ENCODE measurements at places on chromosomes 2 and 18. TPM values are rescaled to one million over a fixed set of nuclear protein-coding genes. Genes with fewer than 3 reads are reported as not detected.
A peak's percentile ranks its signal among the peaks of the same experiment; 100 is the strongest.

DNA sequence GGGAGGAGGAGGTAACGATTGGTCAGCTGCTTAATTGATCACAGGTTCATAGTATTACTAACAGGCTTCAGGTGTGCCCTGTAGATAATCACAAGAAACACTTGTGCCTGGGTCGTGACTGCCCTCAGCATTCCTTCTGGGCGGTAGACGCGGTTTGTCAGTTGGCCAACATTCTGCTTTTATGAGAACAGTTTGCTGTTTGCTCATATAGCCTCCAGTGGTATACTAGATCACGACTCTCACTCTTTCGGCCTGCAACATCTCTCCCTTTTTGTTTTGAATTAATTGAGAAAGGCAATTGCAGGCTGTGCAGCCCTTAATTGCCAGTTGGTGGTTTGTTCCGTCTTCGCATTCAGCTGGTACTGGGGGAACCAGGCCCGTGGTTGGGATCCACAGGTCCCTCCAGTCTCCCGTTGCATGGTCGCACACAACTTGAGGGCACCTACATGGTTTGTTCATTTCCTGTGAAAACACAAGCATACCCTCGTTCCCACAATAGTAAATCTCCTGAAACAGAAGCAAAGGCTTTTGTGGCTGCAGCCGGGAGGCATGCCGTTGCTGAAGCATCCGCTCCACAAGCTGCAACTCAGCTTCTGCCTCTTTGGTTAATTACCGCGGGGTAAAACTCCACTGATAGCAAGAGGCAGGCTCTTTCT lies 30.3 kb upstream of the GPR17 start:
- H3K4me1 ChIP-seq = peaks cover 9% of the 10 kb centered on the region
- no peak overlapping the region for H3K27ac ChIP-seq
- DNase-seq = no peak
- H3K27me3 ChIP-seq = no peaks in the 10 kb centered on the region
- H3K4me3 ChIP-seq = peak overlapping the region; percentile 54
- H3K36me3 ChIP-seq = peaks cover 24% of the 10 kb centered on the region

DNA sequence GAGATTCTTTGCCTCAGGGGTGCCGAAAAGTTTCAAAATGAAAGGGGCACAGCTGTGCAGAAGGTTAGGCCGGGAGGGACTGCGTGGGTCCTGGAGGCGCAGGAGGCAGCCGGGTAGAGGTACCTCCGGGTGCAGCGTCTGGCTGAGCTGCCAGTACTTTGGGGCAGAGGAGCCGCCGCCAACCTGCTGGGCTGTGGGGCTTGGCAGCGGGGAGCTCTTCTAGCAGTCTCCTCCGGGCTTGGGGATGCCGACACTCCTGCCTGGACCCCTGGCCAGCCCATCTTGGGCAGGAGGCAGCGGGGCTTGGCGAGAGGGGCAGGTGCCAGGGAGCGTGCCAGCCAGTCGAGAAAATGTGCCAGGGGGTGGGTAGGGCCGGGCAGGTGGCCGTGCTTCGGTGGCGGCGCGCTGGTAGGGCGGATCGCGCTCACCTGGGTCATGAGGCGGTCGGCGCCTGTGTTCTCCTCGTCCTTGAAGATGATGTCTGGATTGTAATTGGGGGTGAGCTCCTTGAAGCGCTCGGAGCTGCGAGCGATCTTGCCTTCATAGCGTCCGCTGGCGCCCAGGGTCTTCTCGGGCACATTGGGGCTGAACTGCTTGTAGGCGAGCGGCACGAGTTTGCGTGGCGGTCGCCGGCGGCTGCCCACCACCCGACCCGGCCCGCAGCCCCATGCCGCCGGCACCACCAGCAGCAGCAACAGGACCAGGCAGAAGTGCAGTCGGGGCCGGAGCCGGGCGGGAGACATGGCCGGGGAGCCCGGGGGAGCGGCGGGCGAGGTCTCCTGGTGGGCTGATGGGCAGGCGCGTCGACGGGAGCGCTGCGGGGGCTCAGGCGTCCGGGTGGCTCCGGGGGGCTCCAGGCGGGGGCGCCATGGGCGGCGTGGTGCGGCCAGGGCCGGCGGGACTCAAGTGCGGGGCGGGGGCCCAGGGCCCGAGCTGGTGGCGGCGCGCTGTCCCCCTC lies 717 bp downstream of the IHH start:
- peaks cover 55% of the 10 kb centered on the region for H3K27me3 ChIP-seq
- DNase-seq = no peak
- no peak overlapping the region for H3K4me3 ChIP-seq
- peaks cover 8% of the 10 kb centered on the region for H3K36me3 ChIP-seq

DNA sequence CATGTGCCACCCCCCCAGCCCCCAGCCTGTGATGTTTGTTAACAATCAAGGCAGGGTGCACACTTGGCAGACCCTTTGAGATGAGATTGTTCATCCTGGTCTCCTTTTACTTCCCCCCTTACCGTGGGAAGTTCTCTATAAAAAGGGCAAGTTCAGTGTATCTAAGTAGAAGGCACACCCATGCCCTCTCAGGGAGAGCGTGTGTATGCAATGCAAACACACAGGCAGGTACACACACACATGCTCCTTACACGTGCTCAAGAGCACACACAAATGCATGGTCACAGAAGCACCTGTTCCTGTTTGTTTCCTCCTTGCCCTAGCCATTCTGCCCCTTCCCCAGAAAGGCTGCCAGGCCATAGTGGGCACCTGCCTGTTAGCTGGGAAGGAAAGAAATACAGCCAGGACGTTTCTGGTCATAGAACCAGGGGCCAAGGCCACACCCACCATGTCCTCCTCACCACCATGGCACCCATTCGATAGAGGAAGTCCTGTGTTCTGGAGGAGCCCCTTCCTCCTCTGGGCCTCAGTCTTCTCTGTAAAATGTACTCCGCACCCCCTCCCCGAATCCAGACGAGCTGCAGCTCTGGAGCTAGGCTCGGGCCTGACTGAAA lies 3.1 kb downstream of the ATOH8 start:
- peaks cover 70% of the 10 kb centered on the region for H3K27me3 ChIP-seq
- no peak for DNase-seq
- H3K4me3 ChIP-seq = no peak overlapping the region
- peaks cover 16% of the 10 kb centered on the region for H3K4me1 ChIP-seq
- H3K36me3 ChIP-seq = no peaks in the 10 kb centered on the region
- no peak overlapping the region for H3K27ac ChIP-seq

- peaks cover 17% of the 10 kb centered on the region for H3K4me1 ChIP-seq
- H3K36me3 ChIP-seq = no peaks in the 10 kb centered on the region
- peak; percentile 60 for DNase-seq
- peak within 1 kb of the TSS; percentile 93 for H3K27ac ChIP-seq
- peak within 1 kb of the TSS; percentile 95 for H3K4me3 ChIP-seq
- H3K27me3 ChIP-seq = no peaks in the 10 kb centered on the region
These were observed at the start of gene NAB1 for GRCh38 chr2:190649035-190649797. NAB1 (plus strand) TSS chr2:190649083; CDS start chr2:190659177, 10,094 bp downstream.

ASPRV1 gene
- polyA plus RNA-seq = 0.32 TPM

GRCh38 chr2:177245010-177245422 lies 19.5 kb downstream of the NFE2L2 start:
- peaks cover 69% of the 10 kb centered on the region for H3K4me1 ChIP-seq
- H3K4me3 ChIP-seq = no peak overlapping the region
- H3K27me3 ChIP-seq = no peaks in the 10 kb centered on the region
- no peak for DNase-seq

DNA sequence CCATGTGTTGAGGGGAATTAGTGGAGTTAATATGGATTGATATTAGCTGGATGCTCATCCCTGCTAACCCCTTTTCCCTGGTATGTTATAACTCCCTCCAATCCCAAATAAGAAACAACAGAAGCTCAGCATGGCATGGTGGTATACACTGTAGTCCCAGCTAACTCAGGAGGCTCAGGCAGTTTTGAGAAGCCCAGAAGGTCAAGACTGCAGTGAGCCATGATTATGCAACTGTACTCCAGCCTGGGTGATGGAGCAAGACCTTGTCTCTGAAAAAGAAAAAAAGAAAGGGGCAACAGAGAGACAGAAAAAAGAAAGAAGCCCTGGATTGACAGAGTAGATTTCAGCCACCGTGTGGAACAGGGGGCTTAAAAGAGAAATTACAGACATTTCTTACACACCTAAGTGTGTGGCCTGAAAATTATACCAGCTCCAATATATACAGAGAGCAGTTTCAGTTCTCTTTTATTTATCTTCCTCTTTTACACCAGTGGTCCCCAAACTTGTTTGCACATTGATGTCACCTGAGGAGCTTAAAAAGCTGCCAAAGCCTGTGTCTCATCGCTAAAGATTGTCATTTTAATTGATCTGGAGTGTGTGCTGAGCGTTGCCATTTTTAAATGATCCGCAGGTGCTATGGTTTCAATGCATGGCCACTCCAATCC lies 203.6 kb downstream of the UBE2E3 start:
- H3K27me3 ChIP-seq = no peaks in the 10 kb centered on the region
- no peak overlapping the region for H3K4me3 ChIP-seq
- peaks cover 20% of the 10 kb centered on the region for H3K4me1 ChIP-seq
- peak overlapping the region; percentile 68 for H3K27ac ChIP-seq
- peak; percentile 64 for DNase-seq
- no peaks in the 10 kb centered on the region for H3K36me3 ChIP-seq

GRCh38 chr2:61272421-61273070 lies 110.6 kb downstream of the C2orf74 start:
- H3K4me3 ChIP-seq = no peak overlapping the region
- no peaks in the 10 kb centered on the region for H3K27me3 ChIP-seq
- no peak overlapping the region for H3K27ac ChIP-seq
- H3K4me1 ChIP-seq = no peaks in the 10 kb centered on the region

- H3K36me3 ChIP-seq = no peaks in the 10 kb centered on the region
- no peaks in the 10 kb centered on the region for H3K27me3 ChIP-seq
- H3K4me3 ChIP-seq = no peak overlapping the region
- DNase-seq = no peak
- no peak overlapping the region for H3K27ac ChIP-seq
These were observed 73.7 kb downstream of the RBMS1 start for GRCh38 chr2:160419776-160420505.

- H3K27ac ChIP-seq = peak overlapping the region; percentile 24
- no peak overlapping the region for H3K4me3 ChIP-seq
- DNase-seq = peak; percentile 36
- no peaks in the 10 kb centered on the region for H3K27me3 ChIP-seq
- H3K36me3 ChIP-seq = peaks cover 8% of the 10 kb centered on the region
- peaks cover 44% of the 10 kb centered on the region for H3K4me1 ChIP-seq
These were observed 7.5 kb downstream of the GALNT1 start for GRCh38 chr18:35588995-35589394.

DNA sequence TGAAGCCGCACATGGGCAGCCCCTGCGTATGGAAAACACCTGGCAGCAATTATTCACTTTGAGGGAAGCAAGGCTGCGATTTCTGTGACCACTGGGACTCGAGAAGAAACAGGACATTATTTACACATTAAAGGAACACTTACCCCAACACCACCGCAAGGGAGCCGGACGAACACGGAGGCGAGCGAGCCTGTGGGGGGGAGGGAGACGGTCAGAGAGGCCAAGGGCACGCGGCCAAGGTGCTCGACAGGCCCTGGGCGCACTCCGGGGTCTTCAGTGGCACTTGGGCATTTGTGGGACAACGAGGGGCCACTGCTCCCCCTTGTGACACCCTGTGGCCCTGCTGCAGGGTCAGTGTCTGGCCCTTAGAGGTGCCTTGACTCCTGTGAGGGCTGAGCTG lies 247.0 kb downstream of the TWIST2 start:
- no peak overlapping the region for H3K4me3 ChIP-seq
- no peaks in the 10 kb centered on the region for H3K4me1 ChIP-seq
- no peaks in the 10 kb centered on the region for H3K27me3 ChIP-seq
- no peak overlapping the region for H3K27ac ChIP-seq

DNA sequence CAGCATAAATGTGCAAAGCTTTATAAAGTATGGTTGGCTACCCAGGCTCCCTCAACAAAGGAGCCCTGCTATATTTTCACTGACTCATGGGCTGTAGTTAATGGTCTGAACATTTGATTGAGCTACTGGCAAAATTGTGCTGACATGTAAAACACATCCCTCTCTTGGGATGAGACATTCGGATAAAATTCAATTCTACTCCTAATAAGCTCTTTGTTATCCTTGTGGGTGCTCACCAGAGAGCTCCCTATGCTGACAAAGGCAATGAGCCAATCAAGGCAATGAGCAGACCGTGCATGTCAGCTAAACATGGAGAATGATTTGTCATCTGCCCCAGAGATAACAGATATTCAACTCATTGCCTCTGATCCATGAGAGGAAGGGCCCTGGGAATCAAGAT lies 27.7 kb downstream of the SERPINB8 start:
- DNase-seq = no peak
- H3K27ac ChIP-seq = no peak overlapping the region
- H3K4me3 ChIP-seq = no peak overlapping the region
- H3K4me1 ChIP-seq = no peaks in the 10 kb centered on the region
- peaks cover 9% of the 10 kb centered on the region for H3K27me3 ChIP-seq
- peaks cover 25% of the 10 kb centered on the region for H3K36me3 ChIP-seq

GRCh38 chr18:62741118-62741566 lies 25.8 kb downstream of the PHLPP1 start:
- no peak overlapping the region for H3K27ac ChIP-seq
- DNase-seq = no peak
- H3K27me3 ChIP-seq = no peaks in the 10 kb centered on the region
- no peak overlapping the region for H3K4me3 ChIP-seq
- peaks cover 34% of the 10 kb centered on the region for H3K4me1 ChIP-seq

GRCh38 chr2:26668856-26669750 lies 23.4 kb upstream of the KCNK3 start:
- H3K4me1 ChIP-seq = no peaks in the 10 kb centered on the region
- H3K27me3 ChIP-seq = peaks cover 32% of the 10 kb centered on the region
- H3K4me3 ChIP-seq = no peak overlapping the region
- no peak overlapping the region for H3K27ac ChIP-seq
- DNase-seq = no peak
- peaks cover 8% of the 10 kb centered on the region for H3K36me3 ChIP-seq

- H3K27ac ChIP-seq = no peak overlapping the region
- DNase-seq = no peak
- H3K4me3 ChIP-seq = peak overlapping the region; percentile 7
- H3K4me1 ChIP-seq = peaks cover 9% of the 10 kb centered on the region
- H3K27me3 ChIP-seq = peaks cover 7% of the 10 kb centered on the region
These were observed 46.4 kb upstream of the MAP4K3 start for GRCh38 chr2:39483534-39483933.

FSHR gene
- not detected for polyA plus RNA-seq

TCF23 gene
- polyA plus RNA-seq = not detected

DNA sequence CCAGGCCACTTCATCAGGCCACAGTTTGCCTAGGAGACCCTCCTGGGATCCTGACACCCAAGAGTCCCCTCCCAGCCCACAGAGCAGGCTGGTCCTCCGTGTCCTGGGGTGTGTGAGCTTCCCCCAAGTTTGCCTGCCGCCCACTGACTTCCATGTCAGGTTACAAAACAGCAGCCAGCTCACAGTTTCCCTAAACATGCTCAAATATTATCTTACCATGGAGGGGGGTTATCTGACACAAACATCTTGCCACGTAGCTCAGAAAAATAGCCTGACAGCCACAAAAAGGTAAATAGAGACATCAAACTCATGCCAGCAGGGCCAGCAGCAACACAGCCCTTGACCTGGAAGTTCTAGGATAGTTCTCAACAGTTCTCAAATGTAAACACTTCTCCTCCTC lies 346.5 kb downstream of the TNS1 start:
- no peak for DNase-seq
- no peak overlapping the region for H3K4me3 ChIP-seq
- peaks cover 44% of the 10 kb centered on the region for H3K27me3 ChIP-seq
- H3K4me1 ChIP-seq = peaks cover 7% of the 10 kb centered on the region
